ENCODE measurements at places on chromosomes 7 and 10.

GRCh38 chr7:44046321-44047061 lies 2.0 kb downstream of the DBNL start:
- no peak for DNase-seq

DNA sequence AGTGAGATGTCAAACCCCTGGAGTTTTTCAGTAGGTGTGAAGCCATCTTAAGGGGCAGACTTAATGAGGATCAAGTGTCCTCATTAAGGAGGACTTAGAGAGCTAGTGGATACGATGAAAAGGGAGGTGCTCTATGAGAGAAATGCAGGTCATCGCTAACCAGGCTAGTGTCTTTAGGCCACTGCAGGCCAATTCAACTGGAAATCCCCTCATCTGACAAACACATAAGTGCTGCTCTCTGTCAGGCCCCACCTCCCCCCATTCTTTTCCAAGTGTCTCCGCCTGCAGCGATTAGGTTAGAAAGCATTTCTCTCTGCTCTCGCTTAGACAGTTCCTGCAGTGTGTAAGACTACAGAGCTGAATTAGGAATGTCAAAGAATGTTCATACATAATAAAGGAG lies 33.7 kb downstream of the RBM28 start:
- no peak for DNase-seq

DNA sequence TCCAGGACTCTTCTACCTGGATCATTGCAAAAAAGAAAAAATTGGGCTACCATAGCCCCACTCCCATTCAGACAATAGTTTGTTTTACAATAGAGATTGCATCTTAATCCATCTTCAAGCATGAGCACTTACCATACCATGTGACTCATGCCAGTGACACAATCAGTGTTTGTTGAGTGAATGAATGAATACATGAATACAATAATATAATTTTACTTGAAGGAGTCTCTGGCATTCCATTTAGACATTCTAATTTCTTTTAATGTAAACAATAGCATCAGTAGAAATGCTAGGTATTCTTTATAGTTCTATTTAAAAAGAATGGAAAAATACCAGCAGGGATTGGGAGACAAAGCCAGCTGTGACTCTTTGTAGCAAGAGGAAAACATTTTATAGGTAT lies 141.6 kb upstream of the AKR1E2 start:
- no peak for DNase-seq

GRCh38 chr10:25501912-25502311 lies 327.1 kb downstream of the GPR158 start:
- DNase-seq: no peak
